ENCODE measurements at places on chromosomes 3 and 15.

DNA sequence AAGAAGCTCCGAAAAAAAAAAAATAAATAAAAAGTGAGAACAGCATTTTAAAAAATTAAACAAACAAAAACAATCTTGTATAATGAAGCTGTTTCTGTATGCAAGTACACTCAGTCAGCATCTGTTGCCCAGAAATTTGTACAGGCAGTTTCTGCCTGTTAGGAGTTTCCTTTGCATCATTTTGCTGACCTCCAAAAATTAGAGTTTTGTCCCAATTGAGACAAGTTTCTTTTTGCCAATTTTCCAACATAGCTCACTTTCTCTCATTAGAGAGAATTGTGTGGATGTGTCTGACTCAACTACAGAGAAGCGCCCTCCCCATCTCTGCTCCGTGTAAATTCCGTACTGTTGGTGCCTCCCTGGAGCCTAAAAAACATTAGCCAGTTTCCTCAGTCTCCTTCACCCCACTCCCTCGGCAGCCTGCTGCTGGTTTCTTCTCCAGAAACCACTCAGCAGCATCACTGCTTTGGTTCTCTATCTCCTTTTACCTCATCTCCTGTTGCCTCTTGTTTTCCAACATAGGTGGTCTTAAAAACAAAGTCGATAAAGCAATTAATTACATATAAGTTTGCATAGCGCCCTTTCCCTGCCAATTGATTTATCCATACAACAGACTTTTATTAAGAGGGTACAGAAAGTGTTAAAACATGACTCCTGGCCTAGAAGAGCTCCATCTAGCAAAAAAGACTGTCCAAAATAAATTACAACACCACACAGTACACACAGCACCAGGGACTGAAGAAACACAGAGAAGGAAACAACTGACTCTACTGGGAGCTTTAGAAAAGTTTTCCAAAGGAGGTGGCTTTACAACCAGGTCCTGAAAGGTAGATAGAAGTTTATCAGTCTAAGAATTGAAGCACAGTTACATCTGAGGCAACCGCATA, 286.7 kb downstream of the SHOX2 start:
- H3K27me3 ChIP-seq = no peaks in the 10 kb centered on the region
- no peaks in the 10 kb centered on the region for H3K36me3 ChIP-seq
- DNase-seq = no peak
- H3K27ac ChIP-seq = no peak overlapping the region

- H3K4me1 ChIP-seq = peaks cover 24% of the 10 kb centered on the region
- peaks cover 36% of the 10 kb centered on the region for H3K27me3 ChIP-seq
- H3K36me3 ChIP-seq = peaks cover 2% of the 10 kb centered on the region
- H3K4me3 ChIP-seq = peak overlapping the region; percentile 96
Observed at GRCh38 chr3:126704494-126705214, 614 bp downstream of the CHCHD6 start.

DNA sequence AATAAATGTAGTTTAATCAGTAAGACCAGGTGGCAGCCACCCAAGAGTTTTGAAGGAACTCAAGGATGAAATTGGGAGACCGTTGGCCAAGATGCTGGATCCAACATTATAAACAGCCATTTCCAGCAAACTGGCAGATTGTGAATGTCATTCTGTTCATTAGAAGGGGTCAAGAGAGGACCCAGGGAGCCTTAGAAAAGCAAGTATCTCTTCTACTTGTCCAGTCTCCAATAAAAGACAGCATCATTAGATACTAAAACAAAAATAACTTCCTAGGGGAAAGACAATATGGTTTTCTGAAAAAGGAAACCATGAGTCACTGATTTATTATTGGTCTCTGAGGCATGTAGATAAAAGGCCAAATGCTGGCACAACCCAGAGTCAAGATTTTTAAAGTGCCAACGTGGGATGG, 67.9 kb downstream of the GADL1 start:
- no peak overlapping the region for H3K4me3 ChIP-seq
- no peak overlapping the region for H3K27ac ChIP-seq
- H3K36me3 ChIP-seq = no peaks in the 10 kb centered on the region
- H3K4me1 ChIP-seq = no peaks in the 10 kb centered on the region
- H3K27me3 ChIP-seq = peaks cover 17% of the 10 kb centered on the region
- DNase-seq = no peak

DNA sequence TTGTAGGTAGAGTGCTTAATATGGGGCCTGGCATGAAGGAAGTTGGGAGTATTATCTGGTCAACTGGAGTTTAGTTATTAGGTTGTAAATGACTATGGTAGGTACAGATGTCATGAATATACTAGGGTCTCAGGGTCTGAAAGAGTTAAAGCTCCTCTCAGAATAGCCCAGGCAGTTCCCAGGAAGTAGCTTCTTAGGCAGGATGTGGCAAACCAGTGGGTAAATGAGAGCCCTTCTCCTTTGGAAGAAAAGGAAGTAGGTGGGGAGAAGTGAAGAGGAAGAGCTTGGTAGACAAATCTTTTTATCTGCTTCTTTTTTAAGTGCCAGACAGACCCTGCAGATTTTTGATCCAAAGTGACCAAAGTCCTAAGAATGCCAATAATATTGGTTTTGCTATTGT, 24.5 kb downstream of the MAP2K1 start:
- H3K4me1 ChIP-seq = peaks cover 89% of the 10 kb centered on the region
- no peaks in the 10 kb centered on the region for H3K27me3 ChIP-seq
- DNase-seq = no peak
- peak overlapping the region; percentile 20 for H3K27ac ChIP-seq
- peaks cover 42% of the 10 kb centered on the region for H3K36me3 ChIP-seq

GRCh38 chr3:197713477-197713822, 23.3 kb downstream of the RUBCN start:
- H3K36me3 ChIP-seq = peaks cover 32% of the 10 kb centered on the region
- no peak overlapping the region for H3K4me3 ChIP-seq
- DNase-seq = no peak

GRCh38 chr3:167662919-167663400, 9.2 kb upstream of the WDR49 start:
- no peaks in the 10 kb centered on the region for H3K27me3 ChIP-seq
- H3K27ac ChIP-seq = no peak overlapping the region
- no peak for DNase-seq
- H3K4me1 ChIP-seq = no peaks in the 10 kb centered on the region
- no peaks in the 10 kb centered on the region for H3K36me3 ChIP-seq

Measured in activated T-helper 1 cell treated with anti-CD3 and anti-CD28 coated beads, Interleukin-12 subunit alpha, Interleukin-12 subunit beta, Interleukin-2, Interleukin-4 antibody, amounts not matched to agents 30 ng/mL and 10 ng/mL and 1 ng/mL, durations not matched to agents 14 hours and 24 hours and 36 hours (primary cell).